Kidney glomerular epithelial cell (primary cell): ENCODE measurements at places on chromosomes 16 and 17.

DNA sequence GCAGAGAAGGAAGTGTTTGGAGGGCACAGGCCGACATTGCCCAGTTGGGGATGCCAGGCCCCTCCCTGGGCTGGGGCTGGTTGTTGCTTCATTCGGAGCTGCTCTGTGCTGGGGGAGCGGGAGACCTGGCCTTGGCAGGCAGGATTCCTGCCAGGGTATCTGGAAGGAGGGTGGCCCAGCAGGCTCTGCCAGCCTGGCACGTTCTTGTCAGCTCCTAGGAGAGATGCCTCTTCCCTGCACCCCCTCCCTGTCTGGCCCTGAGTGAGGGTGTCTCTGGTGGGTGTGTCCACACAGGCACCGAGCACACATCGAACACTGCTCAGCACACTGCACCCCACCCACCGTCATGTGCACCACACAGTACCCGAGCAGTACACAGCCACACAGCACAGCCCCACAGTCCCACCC is 35.2 kb downstream of the ARHGAP23 start:
- no peak for DNase-seq

DNA sequence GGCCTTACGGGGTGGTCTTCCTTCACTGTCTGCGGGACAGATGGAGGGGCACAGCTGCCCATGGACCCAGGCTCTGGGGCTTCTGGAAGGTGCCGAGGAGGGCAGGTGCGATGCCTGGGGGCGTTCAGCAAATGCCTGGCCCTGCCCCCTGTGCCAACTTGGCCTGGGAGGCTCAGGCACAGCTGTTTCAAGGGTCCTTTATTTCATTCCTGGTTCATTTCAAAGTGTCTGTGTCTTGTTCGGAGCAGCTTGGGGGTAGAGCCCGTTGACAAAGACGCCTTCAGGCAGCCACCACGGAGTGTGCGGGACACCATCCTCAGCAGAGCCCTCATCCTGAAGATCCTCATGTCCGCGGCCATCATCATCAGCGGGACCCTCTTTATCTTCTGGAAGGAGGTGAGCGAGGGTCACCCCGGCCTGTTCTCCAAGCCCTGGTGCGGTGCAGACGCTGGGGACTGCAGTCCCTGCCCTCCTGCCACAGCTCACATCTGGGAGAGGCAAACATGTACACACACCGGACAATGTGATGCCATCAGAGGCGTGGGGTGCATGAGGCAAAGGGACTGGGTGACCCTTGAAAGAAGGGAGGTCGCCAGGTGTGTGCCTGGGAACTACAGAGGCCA is 43.9 kb downstream of the MEAK7 start:
- no peak for DNase-seq

GRCh38 chr17:59002126-59002525 is 104.6 kb downstream of the TRIM37 start:
- no peak for DNase-seq

DNA sequence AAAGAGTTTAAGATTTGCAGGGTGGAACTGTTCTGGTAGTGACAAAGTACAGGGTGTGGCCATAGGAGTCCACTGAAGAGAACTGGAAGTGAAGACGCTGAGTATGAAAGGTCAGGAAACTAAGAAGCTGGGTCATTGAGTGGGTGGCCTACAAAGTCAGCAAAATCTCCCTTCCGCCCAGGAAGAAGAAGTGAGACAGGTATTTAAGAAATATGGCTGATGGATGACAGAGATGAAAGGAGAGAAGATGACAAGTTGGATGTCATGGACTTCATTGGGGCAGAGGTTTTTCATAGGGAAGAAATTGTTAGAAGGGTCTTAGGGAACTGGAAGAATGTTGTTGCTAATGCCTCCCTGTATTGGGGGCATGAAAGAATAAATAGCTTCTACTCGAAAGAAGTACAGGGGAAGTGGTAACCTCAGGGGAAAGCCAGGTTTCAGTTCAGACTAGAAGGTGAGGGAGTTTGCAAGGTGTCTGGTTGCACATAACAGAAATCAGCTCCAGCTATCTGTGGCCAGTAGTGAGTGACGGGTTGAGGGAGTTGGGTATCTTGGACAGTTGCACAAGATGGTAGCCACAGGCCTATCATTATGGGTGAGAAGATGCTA is 33.6 kb upstream of the MED13 start:
- DNase-seq = no peak

GRCh38 chr16:81610144-81610842 is 165.7 kb downstream of the CMIP start:
- peak; percentile 45 for DNase-seq

DNA sequence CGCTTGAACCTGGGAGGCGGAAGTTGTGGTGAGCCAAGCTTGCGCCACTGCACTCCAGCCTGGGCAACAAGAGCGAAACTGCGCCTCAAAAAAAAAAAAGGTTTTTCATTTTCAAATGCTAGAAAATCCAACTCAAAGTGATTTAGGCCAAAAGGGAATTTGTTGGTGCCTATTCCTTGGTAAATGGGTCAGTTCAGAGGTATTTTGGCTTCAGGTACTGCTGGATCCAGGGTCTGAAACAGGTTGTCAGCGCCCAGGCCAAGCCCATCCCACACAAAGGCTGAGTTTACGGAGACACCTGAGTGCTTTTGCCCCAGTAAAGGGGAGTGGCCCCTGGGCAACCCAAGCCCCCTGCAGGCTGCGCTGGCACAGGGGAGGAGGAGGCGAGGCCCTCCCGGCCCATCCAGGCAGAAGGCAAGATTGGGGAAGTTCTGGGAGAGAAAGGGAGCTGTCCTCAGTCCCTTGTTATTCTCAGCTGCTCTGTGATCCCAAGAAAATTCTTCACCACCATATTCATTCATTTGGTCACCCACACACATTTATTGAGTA is 8.5 kb upstream of the JPH3 start:
- no peak for DNase-seq

GRCh38 chr16:83581082-83581481 is 226.7 kb upstream of the HSBP1 start:
- DNase-seq = peak; percentile 3

DNA sequence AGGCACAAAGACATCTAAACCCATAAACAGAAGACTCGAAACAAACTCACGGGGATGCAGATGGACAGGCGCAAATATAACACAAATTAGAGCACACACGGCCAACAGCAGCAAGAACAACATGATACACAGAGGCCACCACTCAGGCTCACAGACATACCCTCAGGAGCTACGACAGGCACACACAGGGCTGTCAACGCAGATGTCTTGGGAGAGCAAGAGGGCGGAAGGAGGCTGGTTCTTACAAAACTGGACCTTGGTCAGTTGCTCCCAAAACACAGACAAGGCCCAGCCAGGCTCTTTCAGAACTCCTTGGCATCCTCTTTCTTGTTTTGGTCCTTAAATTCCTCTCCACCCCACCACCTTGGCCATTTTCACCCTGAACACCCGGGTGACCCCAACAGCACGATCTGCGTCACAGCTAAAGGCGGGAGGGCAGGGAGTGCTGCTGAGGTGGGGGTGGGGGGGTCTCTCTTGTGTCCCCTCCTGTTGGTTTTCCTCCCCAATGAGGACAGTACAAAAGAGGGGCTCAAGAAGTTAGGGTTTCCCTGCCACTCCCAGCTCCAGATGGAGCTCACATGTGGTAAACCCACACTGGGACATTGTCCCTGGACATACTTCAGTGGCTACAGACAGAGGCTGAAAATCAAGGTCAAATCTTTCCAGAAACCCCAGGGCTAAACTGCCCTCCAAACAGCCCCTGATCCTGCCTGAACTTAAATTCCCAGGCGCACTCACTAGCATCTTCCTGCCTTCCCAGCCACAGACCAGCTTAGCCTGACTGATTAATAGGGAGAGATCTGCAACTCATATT is 221.3 kb downstream of the C16orf78 start:
- DNase-seq = no peak

GRCh38 chr16:14658063-14658462 is 25.3 kb downstream of the BFAR start:
- DNase-seq = no peak

- no peak for DNase-seq
These were observed 12.2 kb upstream of the MRPS23 start for GRCh38 chr17:57861790-57862693.

DNA sequence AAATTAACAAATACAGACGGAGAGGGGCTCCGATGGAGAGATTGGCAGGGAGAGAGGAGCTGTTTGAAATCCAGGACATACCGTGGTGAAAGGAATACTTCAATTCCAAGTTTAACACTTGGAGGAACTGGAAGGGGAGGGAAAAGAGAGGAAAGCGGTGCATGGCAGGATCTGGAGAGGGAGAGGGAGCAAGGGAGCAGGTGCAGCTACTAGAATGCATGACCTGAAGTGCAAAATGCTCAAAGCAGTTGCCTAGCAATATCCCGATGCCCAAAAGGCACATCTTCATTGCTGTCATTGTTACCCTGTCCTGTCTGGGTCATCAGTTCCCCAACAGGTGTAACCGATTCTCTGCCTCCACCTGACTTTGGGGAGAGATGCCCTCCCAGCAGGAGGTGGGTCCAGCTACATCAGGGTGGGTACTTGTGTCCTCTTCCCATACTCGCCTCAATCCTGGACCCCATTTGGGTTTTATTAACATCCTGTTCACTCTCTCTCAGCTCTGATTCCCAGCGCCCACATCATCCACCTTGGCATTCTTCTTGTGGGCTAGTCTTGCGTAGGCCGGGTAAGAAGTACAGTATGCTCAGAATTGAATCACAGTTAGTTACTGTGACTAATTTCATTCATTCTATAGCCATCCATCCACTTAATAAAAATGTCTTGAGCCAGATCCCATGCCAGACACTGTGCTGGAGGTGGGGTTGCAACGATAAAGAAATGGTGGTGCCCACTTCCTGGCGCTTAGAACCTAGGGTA is 37.4 kb upstream of the EMP2 start:
- no peak for DNase-seq

GRCh38 chr16:51327001-51327400 is 175.9 kb upstream of the SALL1 start:
- DNase-seq = peak; percentile 23

GRCh38 chr17:69466905-69467667 is 52.6 kb downstream of the MAP2K6 start:
- peak; percentile 79 for DNase-seq

DNA sequence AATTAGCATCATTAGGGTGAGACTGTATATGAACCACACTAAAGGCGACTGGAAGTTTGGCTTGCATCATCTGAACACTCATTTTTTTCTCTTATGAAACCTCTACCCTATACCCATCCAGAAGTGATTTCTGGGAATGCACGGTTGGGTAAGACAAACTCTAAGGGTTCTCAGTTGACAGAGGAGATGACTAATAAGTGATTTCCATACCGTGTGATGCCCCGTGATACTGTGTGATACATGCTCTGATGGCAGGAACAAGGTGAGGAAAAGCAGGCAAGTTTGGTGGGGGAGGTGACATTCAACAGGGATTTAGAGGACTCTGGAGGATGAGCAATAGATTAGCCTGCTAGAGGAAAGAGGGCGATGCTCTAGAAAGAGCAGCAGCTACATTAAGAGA is 156.4 kb upstream of the CCL2 start:
- DNase-seq = no peak

- no peak for DNase-seq
These were observed 265.9 kb downstream of the CDH8 start for GRCh38 chr16:61770301-61770700.

DNA sequence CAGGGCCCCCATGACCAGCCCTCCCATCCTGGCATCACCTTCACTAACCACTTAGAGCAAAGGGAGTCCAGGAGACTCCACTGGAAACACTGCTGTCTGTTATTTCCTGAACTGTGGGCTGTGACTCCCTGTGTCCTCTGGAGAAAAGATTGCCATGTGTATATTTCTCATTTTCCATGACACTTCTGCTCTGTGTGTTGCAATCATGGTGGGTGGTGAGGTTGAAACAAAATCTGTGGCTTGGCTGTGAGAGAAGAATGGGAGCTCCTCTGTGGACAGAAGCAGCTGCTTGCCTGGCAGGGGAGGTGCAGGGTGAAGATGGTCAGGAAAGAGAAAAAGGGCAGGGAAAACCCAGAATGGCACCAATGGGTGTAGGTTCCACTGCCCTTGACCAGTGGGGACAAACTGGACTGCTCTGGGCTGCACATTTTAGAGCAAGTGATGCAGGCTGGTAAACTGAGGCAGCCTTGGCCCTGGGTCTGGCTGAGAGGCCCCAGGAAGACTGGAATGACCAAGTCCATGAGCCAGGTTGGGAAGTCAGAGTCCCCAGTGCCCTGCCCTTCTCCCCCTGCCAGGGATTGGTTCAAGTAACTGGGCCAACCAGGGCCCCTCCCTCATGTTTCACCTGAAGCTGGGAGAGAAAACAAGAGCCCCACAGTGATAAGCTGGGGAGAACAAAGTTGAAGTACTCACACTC is 314.3 kb downstream of the C16orf95 start:
- no peak for DNase-seq

- DNase-seq = no peak
These were observed 1.8 kb upstream of the SLC16A3 start for GRCh38 chr17:82226809-82227628.

- no peak for DNase-seq
These were observed 34.0 kb downstream of the TMEM132E start for GRCh38 chr17:34613064-34614019.

GRCh38 chr17:66415366-66416206 is 113.2 kb downstream of the PRKCA start:
- DNase-seq = peak; percentile 24

DNA sequence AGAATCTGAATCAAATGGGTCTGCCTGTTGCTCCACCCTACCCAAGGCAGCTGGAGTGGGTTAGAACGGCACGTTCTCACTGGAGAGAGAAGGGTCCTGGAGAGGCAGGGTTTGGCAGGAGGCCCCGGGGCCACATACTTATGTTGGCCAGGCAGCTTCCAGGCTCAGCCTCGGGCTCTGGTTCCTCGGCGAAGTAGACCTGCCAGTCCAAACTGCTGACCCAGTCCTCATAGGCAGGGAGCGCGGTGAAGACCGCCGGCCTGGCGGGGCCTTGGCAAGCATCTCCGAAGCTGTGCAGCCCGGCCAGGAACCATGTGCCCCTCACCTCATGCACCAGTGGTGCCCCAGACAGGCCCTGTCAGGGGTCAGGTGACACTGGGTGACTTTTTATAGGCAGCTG is 4.8 kb downstream of the PRSS53 start:
- no peak for DNase-seq

DNA sequence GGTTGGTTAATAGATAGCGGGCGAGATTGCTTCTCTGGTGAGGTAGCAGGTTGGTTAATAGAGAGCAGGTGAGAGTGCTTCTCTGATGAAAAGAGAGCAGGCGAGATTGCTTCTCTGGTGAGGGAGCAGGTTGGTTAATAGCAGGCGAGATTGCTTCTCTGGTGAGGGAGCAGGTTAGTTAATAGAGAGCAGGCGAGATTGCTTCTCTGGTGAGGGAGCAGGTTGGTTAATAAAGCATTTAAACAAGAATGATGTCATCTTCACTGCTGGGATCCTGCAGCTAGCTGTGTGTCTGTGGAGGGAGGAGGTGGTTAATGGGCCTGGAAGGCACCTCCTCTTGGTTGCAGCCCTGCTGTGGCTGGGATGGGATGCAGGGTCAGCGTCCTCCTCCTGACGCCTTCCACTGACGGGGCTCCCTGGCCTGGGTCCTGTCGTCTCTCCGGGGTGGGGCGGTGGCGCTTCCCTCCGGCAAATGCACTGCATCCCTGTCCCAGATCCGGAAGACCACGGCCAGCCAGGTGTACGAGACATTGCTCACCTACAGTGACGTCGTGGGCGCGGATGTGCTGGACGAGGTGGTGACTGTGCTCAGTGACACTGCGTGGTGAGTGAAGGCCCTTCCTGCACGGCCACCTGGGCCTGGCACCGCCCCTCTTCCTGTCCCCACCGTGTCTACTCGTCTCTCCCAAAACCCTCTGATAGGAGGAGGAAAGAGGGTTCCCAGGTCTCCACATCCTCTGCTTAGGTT is 99.2 kb upstream of the ZNF750 start:
- DNase-seq = no peak
